Mesendoderm (in vitro differentiated cells): ENCODE measurements at places on chromosomes 6 and 20.

- peaks cover 3% of the 10 kb centered on the region for H3K4me1 ChIP-seq
- H3K27ac ChIP-seq = no peak overlapping the region
- H3K27me3 ChIP-seq = no peaks in the 10 kb centered on the region
- no peak overlapping the region for H3K4me3 ChIP-seq
- H3K36me3 ChIP-seq = no peaks in the 10 kb centered on the region
- DNase-seq = peak; percentile 49
Observed at GRCh38 chr6:156948807-156949206, 171.6 kb downstream of the ARID1B start.

- H3K27me3 ChIP-seq = no peaks in the 10 kb centered on the region
- no peaks in the 10 kb centered on the region for H3K4me1 ChIP-seq
- no peak overlapping the region for H3K4me3 ChIP-seq
Observed at GRCh38 chr6:96947055-96947454, 22.5 kb downstream of the KLHL32 start.

- no peaks in the 10 kb centered on the region for H3K27me3 ChIP-seq
- no peak overlapping the region for H3K27ac ChIP-seq
- no peak overlapping the region for H3K4me3 ChIP-seq
- H3K36me3 ChIP-seq = no peaks in the 10 kb centered on the region
- no peak for DNase-seq
- H3K4me1 ChIP-seq = peaks cover 4% of the 10 kb centered on the region
Observed at GRCh38 chr20:31856516-31856915, 11.1 kb upstream of the FOXS1 start.

- H3K4me1 ChIP-seq = no peaks in the 10 kb centered on the region
- H3K27me3 ChIP-seq = no peaks in the 10 kb centered on the region
- no peak for DNase-seq
- H3K4me3 ChIP-seq = no peak overlapping the region
- H3K27ac ChIP-seq = no peak overlapping the region
Observed at GRCh38 chr20:23613676-23614075, 8.0 kb upstream of the CST9 start.

DNA sequence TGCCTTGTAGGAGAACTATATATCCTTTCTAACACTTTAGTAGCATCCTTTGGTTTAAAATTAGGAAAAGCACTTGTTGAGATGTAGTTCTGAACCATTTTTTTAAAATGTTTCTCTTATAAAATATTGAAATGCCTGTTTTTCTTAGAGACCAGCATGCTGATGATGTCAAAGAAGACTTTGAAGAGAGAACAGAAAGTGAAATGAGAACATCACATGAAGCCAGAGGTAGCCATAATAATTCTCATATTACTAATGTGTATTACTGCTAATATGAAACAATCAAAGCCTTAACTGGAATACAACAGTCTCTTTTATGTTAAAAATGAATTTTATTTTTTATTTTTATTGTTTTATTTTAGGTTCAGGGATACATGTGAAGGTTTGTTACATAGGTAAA, 102.0 kb downstream of the SAMD3 start:
- H3K36me3 ChIP-seq = no peaks in the 10 kb centered on the region
- H3K27me3 ChIP-seq = no peaks in the 10 kb centered on the region
- no peaks in the 10 kb centered on the region for H3K4me1 ChIP-seq
- DNase-seq = no peak
- no peak overlapping the region for H3K4me3 ChIP-seq

DNA sequence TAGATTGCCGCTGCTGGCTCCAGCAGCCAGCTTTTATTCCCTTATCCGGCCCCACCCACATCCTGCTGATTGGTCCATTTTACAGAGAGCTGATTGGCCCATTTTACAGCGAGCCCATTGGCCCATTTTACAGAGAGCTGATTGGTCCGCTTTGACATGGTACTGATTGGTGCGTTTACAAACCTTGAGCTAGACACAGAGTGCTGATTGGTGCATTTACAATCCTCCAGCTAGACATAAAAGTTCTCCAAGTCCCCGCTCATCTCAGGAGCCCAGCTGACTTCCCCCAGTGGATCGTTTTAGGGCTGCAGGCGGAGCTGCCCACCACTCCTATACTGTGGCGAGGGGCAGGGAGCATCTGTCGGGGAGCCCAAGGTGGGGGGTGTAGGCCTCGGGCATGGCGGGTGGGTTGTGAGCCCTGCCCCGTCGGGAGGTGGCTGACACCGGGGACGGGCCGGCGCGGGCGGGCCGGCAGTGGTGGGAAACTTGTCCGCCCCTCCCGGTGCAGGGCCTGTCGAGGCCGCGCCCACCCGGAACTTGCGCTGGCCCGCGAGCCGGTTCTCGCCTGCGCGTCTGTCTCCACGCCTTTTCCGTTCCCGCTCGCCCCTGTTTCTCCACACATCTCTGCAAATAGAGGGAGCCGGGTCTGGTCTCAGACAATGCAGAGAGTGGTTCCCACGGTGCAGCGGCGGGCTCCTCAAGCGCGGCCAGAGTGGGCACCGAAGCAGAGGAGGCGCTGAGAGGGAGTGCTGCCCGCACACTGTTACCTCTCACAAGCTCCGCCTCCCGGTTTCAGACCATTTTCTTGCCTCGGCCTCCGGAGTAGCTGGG, 86.1 kb upstream of the STMND1 start:
- no peak overlapping the region for H3K27ac ChIP-seq
- no peaks in the 10 kb centered on the region for H3K4me1 ChIP-seq
- H3K4me3 ChIP-seq = no peak overlapping the region
- no peaks in the 10 kb centered on the region for H3K27me3 ChIP-seq
- H3K36me3 ChIP-seq = no peaks in the 10 kb centered on the region
- DNase-seq = peak; percentile 2

DNA sequence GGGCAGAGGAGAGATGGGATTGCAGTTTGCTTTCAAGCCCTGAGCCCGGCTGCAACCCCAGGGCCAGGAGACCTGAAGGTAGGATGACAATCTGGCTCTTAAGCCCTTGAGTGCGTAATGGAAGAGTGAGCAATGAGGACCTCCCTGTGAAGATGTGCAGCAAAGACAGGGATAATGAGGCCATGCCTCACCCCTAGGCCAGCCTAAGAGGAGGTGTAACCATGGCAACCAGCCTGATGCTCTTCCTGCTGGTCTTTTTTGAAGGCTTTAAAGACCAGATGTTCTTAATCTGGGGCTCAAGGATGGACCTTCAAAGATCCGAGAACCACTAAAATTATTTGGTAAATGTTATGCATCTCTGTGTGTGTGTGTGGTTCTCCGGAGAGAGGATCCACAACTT, 8.2 kb downstream of the ARHGAP40 start:
- H3K4me3 ChIP-seq = no peak overlapping the region
- no peak for DNase-seq
- no peaks in the 10 kb centered on the region for H3K36me3 ChIP-seq
- H3K4me1 ChIP-seq = peaks cover 31% of the 10 kb centered on the region

- no peak overlapping the region for H3K4me3 ChIP-seq
- no peaks in the 10 kb centered on the region for H3K4me1 ChIP-seq
- H3K36me3 ChIP-seq = no peaks in the 10 kb centered on the region
- no peak for DNase-seq
- no peak overlapping the region for H3K27ac ChIP-seq
Observed at GRCh38 chr20:16399801-16400200, 173.4 kb downstream of the KIF16B start.

DNA sequence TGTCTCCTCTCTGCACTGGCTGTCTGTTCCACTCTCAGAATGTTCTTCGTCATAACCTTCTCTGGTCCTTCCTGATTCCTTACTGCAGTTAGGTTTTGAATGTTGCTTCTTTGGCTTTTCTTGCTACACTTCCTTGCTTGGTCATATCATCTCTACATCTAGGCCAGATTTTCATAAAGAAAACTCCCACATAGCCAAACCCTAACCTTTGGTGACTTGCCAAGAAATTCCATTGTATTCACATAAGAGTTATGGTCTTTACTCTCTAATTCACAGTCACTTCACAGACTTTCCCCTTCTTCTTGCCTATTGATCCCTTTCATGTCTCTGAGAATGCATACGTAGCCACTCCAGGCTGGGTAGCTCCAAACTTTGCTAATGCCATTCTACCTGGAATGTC, 41.9 kb upstream of the SIM1 start:
- no peak for DNase-seq
- no peaks in the 10 kb centered on the region for H3K4me1 ChIP-seq
- no peak overlapping the region for H3K4me3 ChIP-seq
- H3K36me3 ChIP-seq = no peaks in the 10 kb centered on the region
- H3K27ac ChIP-seq = no peak overlapping the region

GRCh38 chr6:148971031-148971927, 224.4 kb downstream of the UST start:
- H3K4me1 ChIP-seq = peaks cover 2% of the 10 kb centered on the region
- H3K27me3 ChIP-seq = no peaks in the 10 kb centered on the region
- DNase-seq = no peak
- H3K36me3 ChIP-seq = no peaks in the 10 kb centered on the region

GRCh38 chr6:66717801-66718200, 1010.8 kb upstream of the EYS start:
- H3K36me3 ChIP-seq = no peaks in the 10 kb centered on the region
- no peak for DNase-seq
- no peak overlapping the region for H3K27ac ChIP-seq
- H3K4me3 ChIP-seq = no peak overlapping the region
- H3K27me3 ChIP-seq = no peaks in the 10 kb centered on the region

DNA sequence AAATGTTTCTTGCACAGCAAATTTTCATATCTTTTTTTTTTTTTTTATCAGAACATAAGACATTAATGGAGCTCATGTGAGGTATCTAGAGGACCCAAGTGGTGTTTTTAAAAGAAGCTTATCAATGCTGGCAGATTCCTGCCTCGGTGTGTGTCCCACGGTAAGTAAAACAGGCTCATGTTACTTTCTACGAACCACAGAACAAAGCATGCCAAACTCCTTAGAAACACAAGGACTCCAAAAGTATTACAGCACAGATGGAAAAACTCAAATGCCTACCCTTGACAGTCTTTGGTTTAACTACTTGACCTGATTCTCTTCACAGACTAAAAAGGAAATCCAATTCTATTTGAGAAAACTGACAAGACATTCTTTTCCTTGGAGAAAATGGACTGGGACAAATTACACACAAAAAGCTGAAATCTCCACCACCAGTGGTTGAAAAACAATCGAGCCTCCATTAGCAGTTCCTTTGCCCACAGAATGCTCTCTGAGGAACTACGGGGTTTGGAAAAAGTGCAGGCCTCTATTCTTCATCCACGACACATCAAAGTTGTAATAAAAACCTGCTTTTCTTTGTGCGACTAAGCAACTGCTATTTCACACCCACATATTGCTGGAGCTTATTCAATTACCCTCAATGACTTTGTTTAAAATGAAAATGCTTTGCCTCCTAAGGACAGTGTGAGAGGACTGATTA, 5.4 kb downstream of the METTL24 start:
- no peaks in the 10 kb centered on the region for H3K36me3 ChIP-seq
- no peak for DNase-seq
- H3K27me3 ChIP-seq = no peaks in the 10 kb centered on the region
- H3K4me3 ChIP-seq = no peak overlapping the region

DNA sequence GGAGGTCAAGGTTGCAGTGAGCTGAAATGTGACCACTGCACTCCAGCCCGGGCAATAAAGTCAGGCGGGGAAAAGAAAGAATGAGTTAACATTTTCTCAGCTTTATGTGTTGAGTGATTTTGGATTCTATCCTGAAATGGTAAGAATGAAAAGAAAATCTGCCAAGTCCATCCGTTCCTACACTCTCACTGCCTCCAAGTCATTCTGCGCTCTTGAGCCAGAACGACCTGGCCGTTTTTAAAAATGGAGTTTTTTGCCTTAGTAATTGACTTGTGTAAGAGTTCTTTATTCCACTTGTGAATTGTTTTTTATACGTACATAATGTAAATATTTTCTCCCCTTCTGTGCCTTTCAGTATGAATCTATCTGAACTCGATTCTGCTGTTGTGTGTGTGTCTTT, 28.7 kb downstream of the DNAJC5 start:
- no peaks in the 10 kb centered on the region for H3K27me3 ChIP-seq
- no peak for DNase-seq
- H3K4me1 ChIP-seq = peaks cover 7% of the 10 kb centered on the region
- H3K4me3 ChIP-seq = no peak overlapping the region
- peaks cover 3% of the 10 kb centered on the region for H3K36me3 ChIP-seq
- no peak overlapping the region for H3K27ac ChIP-seq

GRCh38 chr6:125631165-125631564, 118.3 kb upstream of the HEY2 start:
- H3K27me3 ChIP-seq = no peaks in the 10 kb centered on the region
- no peak overlapping the region for H3K27ac ChIP-seq
- DNase-seq = no peak
- no peak overlapping the region for H3K4me3 ChIP-seq
- H3K4me1 ChIP-seq = no peaks in the 10 kb centered on the region
- no peaks in the 10 kb centered on the region for H3K36me3 ChIP-seq

GRCh38 chr6:22153384-22154158, 143.3 kb downstream of the PRL start:
- no peak overlapping the region for H3K4me3 ChIP-seq
- H3K4me1 ChIP-seq = peaks cover 3% of the 10 kb centered on the region
- H3K27ac ChIP-seq = no peak overlapping the region
